ENCODE measurements at places on chromosomes 16 and 17. TPM values are rescaled to one million over a fixed set of nuclear protein-coding genes. Genes with fewer than 3 reads are reported as not detected.

Gene OR1A1
- total RNA-seq: not detected

DNA sequence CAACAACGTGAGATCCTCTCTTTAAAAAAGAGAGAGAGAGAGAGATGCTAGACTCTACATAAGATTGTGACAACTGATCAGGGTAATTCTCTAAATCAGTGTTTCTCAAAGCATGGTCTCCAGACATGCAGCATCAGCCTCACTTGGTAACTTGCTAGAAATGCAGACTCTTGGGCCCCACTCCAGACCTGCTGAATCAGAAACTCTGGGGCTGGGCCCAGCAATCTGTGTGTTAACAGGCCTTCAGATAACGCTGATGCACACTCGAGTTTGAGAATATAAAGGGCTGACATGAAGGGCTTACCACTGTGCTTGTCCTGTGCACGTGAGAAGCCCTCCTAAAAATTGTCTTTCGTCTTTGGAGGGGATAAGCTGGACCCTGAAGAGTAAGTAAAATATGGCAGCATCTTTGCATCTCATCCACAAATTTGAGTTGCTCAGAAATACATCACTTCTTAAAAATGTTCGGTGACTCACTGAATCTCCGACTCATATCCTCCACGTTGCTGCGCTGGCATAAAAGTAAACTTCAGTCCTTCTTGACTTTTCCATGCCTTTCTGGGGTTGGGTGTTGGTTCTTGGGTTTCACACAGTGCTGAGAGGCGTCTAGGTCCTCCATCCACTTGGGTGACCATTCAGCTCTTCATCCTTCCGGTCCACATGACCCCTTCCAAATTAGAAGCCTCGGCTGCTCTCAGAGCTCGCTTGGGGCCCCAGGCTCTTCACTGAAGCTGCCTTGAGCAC lies 26.1 kb upstream of the KDM8 start:
- DNase-seq: no peak

- no peak for DNase-seq
Observed at GRCh38 chr16:50025537-50025931, 509 bp downstream of the CNEP1R1 start.

DNA sequence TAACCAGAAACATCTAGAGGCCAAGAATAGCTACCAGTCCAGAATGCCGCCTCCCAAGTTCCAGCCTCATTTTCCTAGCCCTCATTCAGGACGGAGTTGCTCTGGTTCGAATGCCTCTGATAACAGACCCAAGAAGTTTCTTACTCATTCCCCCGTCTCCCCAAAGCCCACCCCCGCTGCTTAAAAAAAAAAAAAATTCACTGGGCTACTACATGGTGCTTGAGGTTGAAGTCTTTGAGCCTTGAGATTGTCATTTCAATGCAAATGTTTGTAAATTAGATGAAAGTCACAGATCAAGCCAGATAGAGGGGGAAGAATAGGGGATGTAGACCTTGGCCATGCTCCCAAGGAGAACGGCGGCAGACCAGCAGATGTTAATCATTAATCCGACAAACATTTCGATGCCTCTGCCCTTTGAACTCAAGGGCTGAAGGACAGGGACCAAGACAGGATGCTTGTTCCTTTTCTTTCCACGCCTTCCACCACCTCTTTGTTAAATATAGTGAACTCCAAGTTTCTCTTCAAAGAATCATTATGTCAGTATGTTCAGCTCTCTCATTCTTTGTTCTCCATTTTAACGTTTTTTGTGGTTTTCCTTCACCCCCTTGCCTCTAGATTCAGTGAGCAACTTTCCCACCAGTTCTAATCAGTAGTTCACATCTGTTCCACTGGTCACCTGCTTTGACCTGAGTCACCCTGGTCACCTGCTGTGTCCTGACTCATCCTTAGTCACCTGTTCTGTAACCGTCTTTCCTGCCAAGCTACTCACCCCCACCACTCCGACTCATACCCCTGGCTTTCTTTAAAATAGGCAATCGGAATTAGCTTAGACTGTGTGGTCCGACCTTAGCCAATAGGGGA lies 190.3 kb downstream of the CPPED1 start:
- no peak for DNase-seq

DNA sequence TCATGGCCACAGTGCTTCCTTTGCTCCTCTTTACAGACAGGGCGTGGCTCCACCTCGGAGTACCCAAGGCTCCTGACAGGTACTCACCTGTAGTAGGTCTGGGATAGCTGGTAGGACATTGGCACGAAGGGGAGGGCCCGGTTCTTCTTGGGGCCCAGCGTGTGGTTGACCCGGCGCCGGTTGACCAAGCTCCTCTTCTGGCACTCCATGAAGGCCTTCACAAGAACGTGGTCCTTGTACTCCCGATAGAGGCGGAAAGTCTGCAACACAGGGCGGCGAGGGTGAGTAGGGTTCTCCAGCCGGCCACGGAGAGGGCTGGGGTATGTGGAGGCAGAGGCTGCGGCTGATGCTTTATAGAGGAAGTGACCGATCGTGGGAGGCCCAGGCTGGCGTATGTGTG lies 69.7 kb downstream of the IL21R start:
- no peak for DNase-seq

Gene SOST
- total RNA-seq: not detected

Gene CCDC92B
- total RNA-seq: 0.23 TPM

- DNase-seq: no peak
Observed at GRCh38 chr16:19844945-19845641, 39.6 kb downstream of the GPRC5B start.

Gene ERN2
- not detected for total RNA-seq

DNA sequence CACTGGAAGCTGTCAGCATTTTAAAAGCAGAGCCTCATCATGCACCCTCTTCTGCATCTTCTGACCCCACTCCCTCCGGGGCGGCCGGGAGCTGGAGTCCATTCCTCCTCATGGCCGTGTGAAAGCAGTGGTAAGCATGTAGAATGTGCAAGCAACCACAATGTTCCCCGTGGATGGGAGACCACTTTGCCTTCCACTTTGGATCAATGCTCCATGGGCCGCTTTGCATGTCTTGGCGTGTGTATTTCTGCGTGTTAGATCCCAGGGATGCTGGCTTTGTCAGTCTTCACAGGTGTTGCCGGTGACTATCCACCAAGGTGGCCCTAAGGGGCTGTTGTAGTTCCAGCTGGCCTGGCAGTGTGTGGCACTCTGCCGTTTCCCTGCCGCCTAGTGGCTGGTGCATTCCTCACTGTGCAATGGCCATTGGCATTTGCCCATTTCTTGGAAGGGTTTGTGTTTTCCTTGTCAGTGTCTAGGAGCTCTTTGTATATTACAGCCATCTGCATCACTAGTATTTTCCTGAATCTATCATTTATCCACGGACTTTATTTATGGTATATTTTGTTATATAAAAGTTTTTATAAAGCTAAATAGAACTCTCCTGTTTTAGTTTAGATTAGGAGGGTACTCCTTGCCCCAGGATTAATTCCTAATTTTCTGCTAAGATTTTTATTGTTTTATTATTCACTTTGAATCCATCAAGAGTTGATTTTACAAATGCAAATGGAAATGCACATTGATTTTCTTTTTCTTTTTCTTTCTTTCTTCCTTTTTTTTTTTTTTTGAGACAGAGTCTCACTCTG lies 5.8 kb upstream of the ALDH3A1 start:
- no peak for DNase-seq

Gene NPB
- 0.31 TPM for total RNA-seq

DNA sequence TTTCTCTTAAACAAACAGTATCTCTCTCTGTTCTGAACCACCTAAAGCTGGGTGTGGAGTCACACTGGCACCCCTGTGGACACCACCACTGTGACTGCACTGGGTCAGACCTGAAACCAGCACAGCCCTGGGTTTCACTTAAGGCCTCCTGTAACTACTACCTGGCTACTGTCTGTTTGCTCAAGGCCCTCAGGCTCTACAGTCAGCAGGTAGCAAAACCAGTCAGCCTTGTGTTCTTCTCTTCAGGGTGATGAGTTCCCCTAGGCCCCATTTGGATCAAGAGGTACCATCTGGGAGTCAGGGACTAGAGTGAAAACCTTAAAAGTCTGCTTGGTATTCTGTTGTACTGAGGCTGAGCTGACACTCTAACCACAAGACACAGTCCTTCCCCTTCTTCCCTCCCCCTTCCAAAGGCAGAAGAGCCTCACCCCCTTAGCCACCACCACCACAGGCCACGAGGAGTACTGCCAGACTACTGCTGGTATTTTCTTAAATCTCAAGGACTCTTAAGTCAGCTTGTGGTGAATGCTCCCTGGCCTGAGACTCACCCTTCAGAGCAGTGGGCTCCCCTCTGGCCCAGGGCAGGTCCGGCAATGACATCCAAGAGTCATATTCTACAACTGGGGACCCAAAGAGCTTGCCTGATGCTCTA lies 153.2 kb upstream of the MON1B start:
- DNase-seq: no peak

DNA sequence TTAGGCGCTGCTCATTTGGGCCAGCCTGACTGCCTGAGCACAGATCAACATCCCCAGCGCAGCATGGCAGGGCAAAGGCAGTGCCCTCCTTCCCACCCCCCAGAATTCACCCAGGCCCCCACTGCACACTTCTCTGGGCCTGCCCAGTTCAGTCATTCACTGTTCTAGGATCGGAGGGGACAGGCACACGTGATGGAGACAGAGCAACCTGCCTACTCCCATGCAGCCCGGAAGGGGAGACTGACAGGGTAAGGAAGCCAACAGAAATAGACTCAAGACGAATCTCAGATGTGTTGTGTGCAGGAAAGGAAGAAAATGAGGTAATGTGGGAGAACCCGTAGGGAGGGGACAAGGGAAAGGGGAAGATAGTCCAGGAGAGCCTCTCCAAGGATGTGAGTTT lies 59.2 kb upstream of the LYRM9 start:
- no peak for DNase-seq

- no peak for DNase-seq
Observed at GRCh38 chr16:20291208-20292206, 35.8 kb downstream of the GP2 start.

- DNase-seq: no peak
Observed at GRCh38 chr17:2701996-2702741, 9.4 kb downstream of the CLUH start.

DNA sequence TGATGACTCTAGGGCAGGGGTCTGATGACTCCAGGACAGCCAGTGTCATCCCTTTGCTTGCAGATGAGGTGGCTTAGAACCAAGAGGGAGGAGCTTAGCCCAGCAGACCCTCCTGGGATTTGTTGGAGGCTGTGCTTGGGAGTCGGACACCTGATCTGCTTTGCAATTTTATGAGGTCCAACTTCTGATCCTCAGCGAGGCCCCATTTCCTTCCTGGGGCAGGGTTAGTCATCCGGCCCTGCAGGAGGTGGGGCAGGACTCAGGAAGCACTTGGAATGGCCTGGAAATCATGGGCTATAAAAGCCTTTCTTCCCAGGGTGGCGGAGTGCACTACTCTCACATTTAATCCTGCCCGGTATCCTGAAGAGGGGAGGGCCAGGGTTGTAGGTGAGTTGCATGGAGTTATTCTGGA lies 168.5 kb downstream of the MSI2 start:
- no peak for DNase-seq

DNA sequence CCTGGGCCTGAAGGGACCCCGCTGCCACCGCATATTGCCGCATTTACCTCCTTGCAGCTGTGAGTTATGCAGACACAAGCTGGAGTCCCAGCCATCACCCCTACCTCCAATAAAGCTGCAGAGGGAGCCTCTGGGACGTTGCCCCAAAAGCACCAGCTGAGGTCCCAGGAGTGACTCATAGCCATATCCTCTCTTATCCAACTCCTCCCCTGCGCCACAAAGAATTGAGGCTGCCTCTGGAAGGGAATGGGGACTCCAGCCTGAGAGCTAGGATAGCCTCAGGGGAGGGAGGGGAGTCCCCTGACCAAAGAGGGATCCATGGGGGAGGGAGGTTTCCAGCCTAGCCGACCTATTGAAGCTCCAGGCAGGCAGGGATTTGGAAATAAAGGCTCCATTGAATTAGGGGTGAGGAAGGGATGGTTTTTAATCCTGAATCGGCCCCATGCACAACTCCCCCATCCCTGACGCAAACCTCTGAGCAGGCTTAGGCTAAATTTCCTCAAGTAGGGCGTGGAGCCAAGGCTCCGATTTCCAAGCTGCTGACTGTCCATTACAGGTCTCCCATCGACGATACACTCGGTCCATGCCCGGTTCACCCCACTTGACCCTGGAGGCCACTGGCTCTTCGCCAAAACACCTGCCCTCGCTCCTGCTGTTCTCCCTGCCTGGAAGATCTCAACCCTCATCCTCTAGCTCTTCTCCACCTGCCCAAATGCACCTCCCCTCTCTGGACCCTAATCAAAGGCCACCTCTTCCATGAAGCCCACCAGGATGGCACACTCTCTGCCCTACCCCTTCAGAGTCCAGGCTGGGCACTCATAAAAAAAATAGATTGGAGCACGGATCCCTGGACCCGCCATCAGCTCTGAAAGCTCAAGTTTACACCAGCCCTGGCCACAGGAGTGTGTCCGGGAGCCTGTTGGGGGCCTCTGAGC lies 27.5 kb downstream of the PIMREG start:
- no peak for DNase-seq

DNA sequence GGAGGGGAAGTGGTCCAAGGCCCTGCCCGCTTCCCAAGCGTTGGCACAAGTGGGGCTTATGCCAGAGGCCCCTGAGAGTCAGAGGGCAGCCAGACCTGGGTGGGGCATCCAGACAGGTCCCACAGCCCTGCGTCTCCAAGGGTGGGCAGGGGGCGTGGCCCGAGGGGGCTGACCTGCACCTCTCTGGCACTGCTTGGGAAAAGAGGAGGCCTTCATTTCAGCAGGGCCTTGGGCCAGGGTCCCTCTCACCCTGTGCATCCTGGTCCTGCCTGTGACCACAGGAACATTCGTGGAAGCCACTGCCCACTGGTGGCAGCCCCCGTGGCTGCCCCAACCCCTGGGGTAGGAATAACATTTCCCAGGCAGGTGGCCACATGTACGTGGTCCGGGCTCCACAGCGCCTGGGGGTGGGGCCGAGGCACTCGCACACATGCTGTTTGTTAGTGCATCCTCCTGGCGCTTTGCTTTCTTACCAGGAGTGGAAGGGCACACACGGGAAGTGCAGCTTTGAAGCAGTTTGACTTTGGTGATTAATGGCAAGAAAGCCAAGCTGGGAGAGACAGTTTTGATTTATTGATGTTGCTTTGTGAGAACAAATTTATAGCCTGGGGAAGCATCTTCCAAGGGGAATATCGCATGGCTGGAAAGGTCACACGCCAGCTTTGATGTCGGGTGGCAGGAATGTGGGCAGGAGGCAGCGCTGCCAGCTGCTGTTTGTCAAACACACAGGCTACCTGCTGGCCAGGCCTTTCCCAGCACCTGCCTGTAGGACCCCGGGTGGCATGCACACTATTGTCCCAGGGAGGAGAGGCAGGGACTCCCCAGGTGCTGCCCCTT lies 4.3 kb downstream of the CENPX start:
- no peak for DNase-seq

Gene MPP2
- total RNA-seq: 1.4 TPM

GRCh38 chr16:86558355-86559193 lies 3.5 kb upstream of the MTHFSD start:
- no peak for DNase-seq

DNA sequence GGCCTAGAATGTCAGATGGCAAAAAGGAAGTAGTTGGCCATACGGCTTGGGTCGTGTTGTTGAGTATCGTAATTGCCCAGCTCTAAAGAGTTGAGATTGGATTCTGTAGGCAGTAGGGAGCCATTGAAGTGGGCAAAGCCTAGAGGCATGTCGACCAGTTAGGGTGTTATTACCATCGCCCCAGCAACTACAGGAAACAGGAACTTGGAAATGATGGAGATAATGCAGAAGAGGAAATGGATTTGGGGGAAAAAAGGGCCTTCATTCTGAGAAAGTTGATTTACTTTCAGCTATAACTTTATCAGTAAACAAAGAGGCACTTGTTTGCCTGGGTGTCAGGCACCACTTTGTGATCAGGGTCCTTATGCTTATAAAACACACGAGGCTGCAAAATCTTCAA lies 52.6 kb downstream of the COX10 start:
- no peak for DNase-seq

- no peak for DNase-seq
Observed at GRCh38 chr16:3171855-3172593, 16.0 kb upstream of the OR1F1 start.
